ENCODE measurements at places on chromosomes 16 and 17.

DNA sequence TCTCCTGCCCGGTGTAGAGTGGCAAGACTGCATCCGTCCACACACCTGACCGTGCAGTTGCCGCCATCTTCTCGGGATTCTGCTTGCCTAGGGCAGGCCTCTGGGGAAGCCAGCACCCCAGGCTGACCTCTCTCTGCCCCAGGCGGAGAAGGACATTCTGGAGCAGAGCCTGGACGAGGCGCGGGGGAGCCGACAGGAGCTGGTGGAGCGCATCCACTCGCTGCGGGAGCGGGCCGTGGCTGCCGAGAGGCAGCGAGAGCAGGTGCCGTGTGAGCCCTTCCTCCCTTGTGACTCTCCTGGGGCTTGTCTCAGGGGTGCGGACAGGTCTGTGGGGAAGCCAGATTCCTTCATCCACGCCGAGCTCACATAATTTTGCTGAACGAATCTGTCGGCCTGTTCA, 19.8 kb downstream of the CARD14 start:
- DNase-seq = no peak

DNA sequence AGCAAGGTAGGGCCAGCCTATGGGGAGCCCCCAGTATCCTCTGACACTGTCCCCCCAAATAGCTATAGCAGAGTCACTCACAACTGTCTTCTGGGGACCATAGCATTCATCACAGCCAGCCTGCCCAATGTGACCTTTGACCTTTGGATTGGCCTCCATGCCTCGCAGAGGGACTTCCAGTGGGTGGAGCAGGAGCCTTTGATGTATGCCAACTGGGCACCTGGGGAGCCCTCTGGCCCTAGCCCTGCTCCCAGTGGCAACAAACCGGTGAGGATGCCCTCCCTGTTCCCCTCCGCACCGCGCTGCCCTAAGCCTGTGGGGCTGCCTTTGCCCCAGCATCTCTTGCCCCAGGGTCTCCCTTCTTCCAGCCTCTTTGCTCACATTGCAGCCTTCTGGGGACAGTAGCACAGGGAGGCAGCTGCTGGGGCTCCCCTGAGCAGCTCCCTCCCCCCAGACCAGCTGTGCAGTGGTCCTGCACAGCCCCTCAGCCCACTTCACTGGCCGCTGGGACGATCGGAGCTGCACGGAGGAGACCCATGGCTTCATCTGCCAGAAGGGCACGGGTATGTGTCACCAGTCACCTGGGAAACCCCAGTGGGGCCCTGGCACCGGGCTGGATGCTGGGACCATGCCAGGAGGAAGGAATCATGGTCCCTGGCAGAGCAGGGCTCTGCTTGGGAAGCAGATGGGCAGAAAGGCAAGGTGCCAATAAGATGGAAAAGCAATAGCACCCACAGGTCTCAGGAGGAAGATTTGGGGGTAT, 61.1 kb downstream of the MRC2 start:
- DNase-seq = no peak

- DNase-seq = peak; percentile 90
These were observed 22.6 kb upstream of the ERN1 start for GRCh38 chr17:64152428-64153125.

DNA sequence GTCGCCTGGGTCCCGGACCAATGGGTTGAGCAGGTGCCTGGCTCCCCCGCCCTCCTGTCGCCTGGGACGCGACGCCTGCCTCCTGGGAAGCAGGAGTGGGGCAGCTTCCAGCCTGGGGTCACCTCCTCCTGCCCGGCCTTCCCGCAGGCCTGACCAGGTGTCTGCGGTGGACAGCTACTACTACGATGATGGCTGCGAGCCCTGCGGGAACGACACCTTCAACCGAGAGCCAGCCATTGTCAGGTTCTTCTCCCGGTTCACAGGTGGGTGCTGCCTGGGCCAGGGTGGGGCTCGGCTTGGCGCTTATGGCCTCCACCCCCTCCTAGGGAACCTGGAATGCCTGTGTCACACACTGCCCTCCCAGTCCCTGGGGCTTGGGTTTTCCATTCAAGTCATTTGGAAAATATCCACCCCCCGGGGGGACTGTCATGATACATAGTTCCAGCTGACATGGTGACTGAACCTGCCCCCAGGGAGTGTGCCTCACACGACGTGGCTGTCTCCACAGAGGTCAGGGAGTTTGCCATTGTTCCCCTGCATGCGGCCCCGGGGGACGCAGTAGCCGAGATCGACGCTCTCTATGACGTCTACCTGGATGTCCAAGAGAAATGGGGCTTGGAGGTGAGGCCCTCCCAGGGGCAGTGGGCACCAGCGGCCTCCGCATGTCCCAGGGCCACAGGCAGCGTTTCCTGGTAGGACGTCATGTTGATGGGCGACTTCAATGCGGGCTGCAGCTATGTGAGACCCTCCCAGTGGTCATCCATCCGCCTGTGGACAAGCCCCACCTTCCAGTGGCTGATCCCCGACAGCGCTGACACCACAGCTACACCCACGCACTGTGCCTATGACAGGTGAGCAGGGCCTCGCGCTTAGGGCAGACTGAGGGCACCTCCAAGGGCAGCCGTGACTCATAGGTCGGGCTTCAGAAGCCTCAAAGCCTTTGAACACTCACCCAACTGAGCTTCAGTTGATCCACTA, 2.3 kb downstream of the DNASE1 start:
- no peak for DNase-seq

DNA sequence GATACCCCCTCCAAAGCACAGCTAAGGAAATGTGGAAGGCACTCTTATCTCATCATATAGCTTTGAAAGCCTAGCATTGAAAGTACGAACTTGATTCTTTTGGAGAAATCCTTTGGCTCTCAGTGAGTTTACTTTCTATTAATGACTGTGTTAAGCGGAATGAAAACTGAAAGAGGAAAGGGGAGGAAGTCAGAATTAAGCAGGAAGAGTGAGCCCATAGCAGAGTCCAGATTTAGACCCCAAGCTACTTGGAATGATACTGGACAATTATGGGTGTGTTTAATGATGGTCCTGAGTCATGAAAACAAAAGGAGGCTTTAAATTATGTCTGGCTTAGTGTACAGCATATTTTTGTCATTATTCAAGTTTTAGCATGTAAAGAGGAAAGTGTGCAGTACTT, 42.2 kb downstream of the TENT4B start:
- no peak for DNase-seq

DNA sequence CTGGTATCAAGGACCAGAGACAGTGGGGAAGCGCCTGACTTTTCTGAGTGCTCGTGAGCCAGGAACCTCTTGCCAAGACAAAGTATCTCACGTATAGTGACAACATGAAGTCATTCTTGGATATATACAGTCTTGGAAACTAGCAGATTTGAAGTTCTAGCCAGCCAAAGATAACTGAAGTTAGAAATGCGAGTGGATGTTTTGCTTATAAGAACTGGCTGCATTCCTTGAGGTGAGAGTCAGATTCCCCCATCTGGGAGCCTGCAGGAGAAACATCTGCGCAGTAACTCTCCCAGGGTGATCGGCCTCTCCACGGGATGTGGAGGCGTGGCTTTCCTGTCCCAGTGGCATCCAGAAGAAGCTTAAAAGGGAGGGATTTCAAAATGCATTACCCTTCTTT, 89.8 kb downstream of the SHISA6 start:
- DNase-seq = peak; percentile 95

GRCh38 chr17:40056379-40057015, 2.3 kb upstream of the MED24 start:
- peak; percentile 43 for DNase-seq

DNA sequence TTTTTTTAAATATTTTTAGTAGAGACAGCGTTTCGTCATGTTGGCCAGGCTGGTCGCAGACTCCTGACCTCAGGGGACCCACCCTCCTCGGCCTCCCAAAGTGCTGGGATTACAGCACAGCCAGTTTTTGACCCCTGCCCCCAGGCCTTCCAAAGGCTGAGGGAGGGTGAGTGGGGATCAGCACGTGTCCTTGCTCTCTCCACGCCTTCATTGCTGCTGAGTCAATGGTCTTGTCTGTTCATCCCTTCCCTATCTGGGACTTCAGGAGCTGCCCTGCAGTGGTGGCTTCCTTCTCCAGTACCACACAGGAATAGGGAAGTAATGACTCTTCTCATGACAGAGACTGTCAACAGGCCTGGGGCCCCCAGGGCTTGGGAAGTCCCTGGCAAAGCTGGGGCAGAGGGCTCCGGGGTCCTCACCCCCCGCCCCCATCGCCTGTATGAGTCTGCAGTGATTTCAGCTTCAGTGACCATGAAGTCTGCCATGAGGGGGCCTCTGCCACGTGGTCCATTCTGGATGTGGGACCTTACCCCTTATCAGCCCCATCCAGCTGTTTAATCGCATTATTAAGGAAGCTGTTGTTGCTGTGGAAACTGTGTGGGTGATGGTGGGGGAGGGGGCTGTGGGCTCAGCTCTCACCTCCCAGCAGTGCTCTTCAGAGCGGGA, 6.1 kb downstream of the ABCC3 start:
- no peak for DNase-seq

- peak; percentile 60 for DNase-seq
These were observed 43.6 kb upstream of the HAPSTR1 start for GRCh38 chr16:9047689-9048301.

- DNase-seq = no peak
These were observed 3.9 kb downstream of the ACAP1 start for GRCh38 chr17:7340179-7340578.

DNA sequence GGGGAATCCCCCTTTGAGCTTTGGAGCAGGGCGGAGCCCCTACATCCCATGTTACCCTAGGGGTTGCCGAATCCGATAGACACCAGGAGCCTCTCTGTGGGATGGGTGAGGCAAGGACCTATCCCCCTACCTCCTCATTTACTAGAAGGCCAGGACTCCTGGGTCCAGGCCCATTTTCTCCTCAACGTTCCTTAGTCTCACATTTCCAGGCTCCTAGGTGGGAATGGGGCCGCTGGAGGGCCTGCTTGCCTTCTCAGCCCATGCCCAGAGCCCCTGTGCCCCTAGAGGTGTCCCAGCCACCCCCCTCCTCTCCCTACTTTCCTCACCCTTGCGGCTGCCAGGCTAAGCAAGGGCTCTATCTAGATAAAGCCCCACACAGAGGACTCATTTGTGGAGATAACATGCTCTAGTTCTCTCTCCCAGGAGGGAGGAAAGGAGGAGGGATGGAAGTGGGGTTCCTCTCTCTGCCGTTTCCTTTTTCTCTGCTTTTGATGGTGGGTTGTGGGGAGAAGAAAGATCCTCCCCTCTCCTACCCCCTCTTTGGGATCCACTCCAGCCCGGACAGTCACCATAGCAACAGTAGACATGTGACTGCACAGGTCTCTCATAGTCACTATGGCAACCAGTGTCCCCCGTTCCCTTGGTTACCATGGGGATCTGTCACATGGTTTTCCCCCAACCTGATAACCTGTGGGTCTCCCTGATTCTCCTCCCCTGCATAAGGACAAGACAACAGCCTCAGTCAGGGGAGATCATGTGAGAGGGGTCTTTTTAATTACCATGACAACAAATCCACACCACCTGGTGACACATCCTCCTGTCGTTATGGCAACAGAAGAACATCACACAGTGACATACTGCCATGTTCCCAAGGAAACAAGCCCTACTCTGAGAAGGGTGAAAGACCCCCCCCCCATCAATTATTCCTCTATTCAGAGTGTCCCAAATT, 5.2 kb downstream of the CACNA1G start:
- peak; percentile 88 for DNase-seq

DNA sequence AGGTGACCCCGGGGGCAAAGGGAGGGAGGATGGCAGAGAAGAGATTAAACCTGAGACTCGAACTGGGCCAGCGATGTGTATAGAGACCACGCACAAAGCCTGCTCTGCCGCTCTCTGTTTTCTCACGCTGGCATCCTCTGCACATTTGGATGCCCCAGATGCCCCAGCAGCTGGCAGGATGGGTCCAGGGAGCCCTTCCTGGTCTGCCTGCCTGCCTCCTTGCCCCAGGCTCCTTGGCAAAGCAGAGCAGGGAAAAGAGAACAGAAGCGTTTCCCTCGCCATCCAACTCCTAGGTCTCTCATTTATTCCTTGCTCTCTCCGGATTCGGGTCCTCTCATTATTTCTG, 5.2 kb upstream of the PIPOX start:
- no peak for DNase-seq

DNA sequence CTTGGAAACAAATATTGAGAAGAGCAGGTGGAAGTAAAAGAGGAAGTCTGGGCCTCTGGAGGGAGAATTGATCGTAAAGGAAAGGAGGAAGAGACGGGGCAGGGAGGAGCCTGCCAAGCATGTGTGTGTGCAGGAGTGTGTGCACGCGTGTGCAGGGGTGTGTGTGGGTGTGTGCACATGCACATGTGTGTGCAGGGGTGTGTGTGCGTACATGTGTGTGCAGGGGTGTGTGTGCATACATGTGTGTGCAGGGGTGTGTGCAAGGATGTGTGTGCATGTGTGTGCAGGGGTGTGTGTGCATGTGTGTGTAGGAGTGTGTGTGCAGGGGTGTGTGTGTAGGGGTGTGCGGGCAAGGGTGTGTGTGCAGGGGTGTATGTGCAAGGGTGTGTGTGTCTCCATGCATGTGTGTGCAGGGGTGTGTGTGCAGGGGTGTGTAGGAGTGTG, 10.0 kb downstream of the CEP295NL start:
- DNase-seq = no peak

- DNase-seq = no peak
These were observed 66.1 kb downstream of the SMG6 start for GRCh38 chr17:2237521-2237921.

DNA sequence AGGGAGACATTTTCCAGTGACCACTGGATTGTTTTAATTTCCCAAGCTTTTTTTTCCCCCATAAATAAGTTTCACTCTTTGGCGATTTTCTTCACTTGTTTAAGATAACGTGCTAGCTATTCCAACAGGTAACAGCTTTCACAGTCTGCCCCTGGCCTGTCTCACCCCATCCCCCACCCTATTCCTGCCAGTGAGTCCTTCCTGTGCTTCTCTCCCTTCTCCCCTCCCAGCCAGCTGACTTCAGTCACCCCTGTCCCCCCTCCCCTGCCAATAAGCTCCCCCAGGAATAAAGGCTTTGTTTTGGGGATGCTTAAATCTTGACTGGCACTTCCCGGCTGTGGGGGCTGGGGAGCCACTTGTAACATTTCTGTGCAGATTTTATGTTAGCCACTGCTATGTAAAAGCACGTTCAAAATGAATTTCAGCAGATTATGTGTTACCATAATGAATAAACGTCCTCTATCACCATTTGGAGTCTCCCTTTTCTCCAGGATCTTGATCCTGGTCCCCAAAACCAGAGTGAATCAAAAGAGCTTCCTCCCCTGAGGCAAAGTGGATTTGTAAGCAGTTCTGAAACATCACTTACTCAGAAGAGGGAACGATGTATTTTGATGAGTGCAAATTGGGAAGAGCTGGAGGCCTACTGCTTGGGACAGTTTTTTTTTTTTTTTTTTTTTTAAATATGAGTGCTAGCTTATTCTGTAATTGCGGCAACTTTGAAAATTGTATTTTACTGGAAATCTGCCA, 58.2 kb downstream of the IGF2BP1 start:
- peak; percentile 34 for DNase-seq

- no peak for DNase-seq
These were observed 5.6 kb downstream of the SH2B1 start for GRCh38 chr16:28869201-28869600.

GRCh38 chr17:57762452-57763395, 17.6 kb upstream of the CCDC182 start:
- peak; percentile 29 for DNase-seq

DNA sequence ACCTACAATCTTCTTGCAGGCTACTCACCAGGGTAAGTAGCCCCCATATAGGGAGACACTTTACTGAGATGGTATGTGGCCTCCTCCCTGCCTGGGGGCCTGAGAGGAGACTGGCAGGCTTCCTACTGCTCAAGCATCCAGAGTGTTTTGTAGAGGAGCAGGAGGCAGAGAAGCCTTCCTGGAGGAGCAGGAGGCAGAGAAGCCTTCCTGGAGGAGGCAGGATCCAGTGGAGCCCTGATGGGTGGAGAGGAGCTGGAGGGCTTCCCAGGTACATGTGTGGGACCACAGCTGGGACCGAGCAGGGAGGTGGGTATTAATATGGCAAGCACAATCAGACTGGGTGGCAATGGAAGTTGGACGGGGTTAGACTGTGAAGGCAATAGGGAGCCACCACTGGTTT, 2.1 kb upstream of the ADGRG5 start:
- no peak for DNase-seq
